Activated CD8-positive, alpha-beta memory T cell treated with anti-CD3 and anti-CD28 coated beads for 48 hours (primary cell): ENCODE measurements at places on chromosomes 5 and 9.

- no peak for DNase-seq
Measured at GRCh38 chr9:112555844-112556482, 69.3 kb downstream of the KIAA1958 start.

DNA sequence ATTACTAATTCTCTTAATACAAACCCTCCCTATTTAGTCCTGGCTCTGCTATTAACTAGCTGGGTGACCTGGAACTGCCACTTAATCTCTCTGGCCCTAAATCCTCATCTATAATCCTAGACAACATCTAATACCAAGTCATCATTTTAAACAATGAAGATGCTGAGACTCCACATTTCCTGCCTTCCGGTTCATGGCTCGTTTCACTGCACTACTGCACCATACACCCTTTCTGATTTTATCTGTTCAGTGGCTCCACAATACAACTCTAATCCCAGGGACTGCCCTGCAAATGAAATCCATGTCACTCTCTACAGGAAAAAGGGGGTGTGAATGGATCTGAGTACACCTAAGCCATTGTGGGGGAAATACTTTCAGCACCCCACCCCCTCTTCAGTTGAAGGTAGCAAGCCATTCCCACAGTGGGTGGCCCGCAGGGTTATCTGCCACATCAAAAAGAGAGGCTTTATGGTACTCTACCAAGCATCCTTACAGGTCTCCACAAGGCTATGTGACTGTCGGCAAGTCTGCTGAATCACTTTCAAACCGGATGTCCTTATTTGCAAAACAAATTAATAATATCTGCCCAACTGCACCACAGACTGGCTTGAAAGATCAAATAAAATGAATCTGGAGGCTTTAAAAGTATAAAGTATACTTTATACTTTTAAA lies 89.5 kb downstream of the EPB41L4A start:
- no peak for DNase-seq

DNA sequence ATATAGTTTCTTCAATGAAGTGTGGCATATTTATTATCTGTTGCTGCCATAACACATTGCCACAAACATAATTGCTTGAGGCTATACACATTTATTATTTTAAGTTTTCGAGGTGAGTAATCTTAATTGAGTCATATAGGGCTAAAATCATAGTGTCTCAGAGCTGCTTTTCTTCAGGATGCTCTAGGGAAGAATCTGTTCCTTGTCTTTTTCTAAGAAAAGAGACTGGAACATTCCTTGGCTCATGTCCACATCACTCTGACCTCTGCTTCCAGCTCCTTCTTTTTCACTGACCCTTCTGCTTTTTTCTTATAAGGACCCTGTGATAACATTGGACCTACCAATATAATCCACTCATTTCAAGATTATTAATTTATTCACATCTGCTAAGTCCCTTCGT lies 632.4 kb upstream of the TYRP1 start:
- no peak for DNase-seq

DNA sequence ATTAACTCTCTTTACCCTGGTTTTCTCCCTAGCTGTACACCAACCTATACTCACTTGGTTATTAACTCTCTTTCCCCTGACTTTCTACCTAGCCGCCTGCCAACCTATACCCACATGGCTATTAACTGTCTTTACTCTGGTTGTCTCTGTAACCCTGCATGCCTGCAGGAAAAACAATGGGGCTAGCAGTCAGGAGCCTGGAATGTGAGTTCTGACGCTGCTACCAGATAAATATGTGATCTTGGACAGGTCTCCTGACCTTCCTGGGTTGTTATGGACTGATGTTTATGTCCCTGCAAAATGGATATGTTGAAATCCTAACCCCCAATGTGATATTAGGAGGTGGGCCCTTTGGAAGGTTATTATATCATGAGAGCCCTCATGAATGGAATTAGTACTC lies 119.2 kb downstream of the SMARCA2 start:
- no peak for DNase-seq

DNA sequence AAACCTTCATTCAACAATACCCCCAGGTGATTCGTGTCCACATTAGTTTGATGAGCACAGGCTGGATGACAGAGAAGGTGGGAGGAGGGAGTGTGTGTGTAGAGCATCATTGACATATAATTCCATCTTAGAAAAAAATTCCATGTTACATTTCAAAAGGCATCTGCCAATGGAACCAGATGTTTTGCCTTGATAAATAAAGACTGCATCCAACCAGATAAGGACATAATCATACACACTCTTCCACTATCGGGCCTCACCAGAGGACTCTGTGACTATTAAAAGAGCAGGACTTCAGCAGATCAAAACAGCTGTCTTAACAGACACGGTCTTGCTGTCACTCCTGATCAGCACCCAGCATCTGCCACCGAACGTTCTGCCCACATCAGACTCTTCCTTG lies 96.4 kb upstream of the SPIN1 start:
- DNase-seq = no peak

DNA sequence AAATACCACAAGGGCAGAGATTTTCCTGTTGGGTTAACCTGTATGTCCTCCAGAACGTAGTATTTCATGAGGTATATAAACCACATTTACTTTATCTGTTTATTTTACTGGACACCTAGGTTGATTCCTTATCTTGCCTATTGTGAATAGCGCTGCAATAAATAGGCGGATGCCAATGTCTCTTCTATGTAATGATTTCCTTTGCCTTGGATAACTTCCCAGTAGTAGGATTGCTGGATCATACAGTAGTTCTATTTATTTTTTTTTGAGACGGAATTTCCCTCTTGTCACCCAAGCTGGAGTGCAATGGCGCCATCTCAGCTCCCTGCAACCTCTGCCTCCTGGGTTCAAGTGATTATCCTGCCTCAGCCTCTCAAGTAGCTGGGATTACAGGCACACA lies 15.6 kb upstream of the TUT7 start:
- DNase-seq = no peak

- no peak for DNase-seq
Measured at GRCh38 chr9:18598969-18599368, 125.0 kb downstream of the ADAMTSL1 start.

- no peak for DNase-seq
Measured at GRCh38 chr5:173613433-173614159, 2.9 kb downstream of the BOD1 start.

DNA sequence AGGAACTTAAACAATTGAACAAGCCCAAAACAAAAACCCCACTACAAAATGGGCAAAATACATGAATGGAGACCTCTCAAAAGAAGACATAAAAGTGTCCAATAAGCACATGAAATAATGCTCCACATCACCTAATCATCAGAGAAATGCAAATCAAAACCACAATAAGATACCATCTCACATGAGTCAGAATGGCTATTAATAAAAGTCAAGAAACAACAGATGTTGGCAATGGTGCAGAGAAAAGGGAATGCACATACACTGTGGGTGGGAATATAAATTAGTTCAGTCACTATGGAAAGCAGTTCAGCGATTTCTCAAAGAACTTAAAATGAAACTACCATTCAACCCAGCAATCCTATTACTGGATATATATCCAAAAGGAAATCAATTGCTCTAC lies 337.4 kb upstream of the GRIA1 start:
- no peak for DNase-seq

- DNase-seq = no peak
Measured at GRCh38 chr9:76519075-76519835, 60.3 kb downstream of the GCNT1 start.

GRCh38 chr5:15808577-15808976 lies 308.6 kb downstream of the FBXL7 start:
- DNase-seq = no peak

GRCh38 chr9:89864731-89865130 lies 259.9 kb downstream of the GADD45G start:
- DNase-seq = no peak

- no peak for DNase-seq
Measured at GRCh38 chr5:96814041-96814440, 6.3 kb upstream of the ERAP1 start.
